Activated naive CD8-positive, alpha-beta T cell treated with anti-CD3 and anti-CD28 coated beads for 36 hours (primary cell): ENCODE measurements at places on chromosomes 2 and 18. TPM values are rescaled to one million over a fixed set of nuclear protein-coding genes. Genes with fewer than 3 reads are reported as not detected.

DNA sequence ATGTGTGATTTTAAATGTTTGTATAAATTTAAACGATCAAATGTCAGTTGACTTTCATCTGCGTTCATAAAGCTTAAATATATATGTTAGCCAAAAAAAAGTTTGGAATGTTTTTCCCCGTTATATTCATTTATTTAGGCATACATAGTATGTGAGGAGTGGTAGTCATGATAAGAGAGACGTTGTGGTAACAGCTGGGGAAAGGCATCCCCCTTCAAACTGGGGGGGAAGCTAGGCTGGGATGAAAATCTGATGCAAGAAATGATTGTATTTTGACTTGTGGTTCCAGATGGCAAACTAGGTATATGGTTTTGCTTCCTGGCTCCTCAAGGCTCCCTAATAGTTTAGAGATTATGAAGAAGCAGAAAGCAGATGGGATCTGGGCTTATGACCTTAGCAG is 30.1 kb downstream of the ITGA6 start:
- no peak for DNase-seq

DNA sequence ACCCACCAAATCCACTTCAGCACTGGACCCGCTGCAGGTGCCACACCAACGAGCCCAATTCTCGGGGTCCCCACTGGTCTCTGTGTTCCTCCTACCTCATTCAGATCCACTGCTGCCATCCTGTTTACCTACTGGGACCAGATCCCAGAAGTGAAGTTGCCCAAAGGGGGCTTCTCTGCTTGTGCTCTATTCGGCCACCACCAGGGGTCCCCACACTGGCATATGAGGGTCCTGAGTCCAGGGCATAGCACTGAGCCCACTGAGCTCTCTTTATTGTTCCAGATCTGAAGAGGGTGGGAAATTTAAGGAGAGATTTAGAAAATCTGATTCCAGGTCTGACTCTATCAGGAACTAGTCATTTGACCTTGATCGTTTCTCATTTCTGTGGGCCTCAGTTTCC is 2.4 kb downstream of the GPR45 start:
- no peak for DNase-seq

CCDC178 gene
- not detected for total RNA-seq

UCN gene
- total RNA-seq, result 1.3 TPM

GRCh38 chr18:24603151-24603550 is 142.7 kb downstream of the HRH4 start:
- DNase-seq, result no peak

RFTN2 gene
- not detected for total RNA-seq

GALNT13 gene
- total RNA-seq, result 0.35 TPM

DNA sequence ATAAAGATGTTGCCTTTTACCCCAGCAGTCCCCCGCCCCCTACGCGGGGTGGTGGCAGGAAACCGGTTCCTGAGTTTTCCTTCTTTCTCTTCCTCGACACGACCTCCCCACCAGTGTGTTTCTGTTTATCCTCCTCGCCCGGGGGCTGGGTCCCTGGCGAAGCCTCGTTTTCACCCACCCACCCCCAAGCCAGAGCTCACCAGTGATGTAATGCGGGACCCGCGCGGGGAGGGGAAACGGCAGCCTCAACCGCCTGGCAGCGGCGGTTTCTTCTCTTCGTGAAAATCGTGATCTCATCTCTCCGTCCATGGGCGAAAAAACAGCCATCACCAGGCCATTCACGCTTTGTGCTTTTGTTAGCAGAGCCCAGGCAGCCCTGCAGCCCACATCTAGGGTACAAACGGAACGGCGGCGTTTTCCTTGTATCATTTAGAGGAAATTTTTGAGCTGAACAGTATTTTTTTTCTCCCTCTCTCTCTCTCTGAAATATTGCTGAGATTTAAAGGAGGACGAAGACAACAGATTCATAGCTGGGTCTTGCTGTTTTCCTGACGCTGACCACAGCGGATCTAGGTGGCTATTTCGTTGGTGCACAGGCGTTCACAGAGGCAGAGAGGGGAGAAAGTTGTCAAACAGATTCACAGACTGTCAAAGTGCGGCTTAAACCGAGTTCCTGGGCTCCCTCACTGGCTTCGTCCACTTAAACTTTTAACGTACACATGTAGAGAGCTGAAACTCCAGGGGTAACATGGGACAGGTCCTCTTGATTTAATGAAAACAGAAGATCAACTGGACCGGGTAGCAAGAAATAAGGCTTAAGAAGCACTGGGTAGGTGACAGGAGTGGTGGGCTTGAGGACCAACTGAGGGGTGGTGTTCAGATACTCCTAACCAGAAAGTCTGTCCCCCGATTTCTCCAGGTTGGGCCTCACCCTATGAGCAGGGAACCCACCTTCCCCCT is 21.9 kb upstream of the PAX3 start:
- DNase-seq, result no peak
